ENCODE measurements at places on chromosomes 5 and 9.

DNA sequence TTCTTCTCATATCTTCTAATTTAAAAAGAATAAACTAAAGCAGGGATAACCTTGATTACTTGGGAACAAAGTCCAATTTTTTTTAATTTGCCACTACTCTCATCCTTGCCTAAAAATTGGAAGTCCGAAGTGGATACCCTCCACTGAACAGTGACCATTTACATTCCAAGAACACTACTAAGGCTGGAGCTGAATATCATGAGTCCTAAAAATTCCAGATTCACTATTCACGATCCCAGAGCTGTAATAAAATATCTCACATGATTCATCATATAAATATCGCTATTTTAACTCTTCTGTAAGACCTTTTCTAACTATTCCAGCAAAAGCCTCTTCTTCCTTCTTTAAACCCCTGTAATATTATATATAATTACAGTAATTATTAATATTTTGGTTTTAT, 57.4 kb downstream of the ATPSCKMT start:
- H3K36me3 ChIP-seq, result no peaks in the 10 kb centered on the region
- peak overlapping the region; percentile 72 for H3K27ac ChIP-seq
- peaks cover 6% of the 10 kb centered on the region for H3K4me1 ChIP-seq
- H3K4me3 ChIP-seq, result no peak overlapping the region

- no peaks in the 10 kb centered on the region for H3K27me3 ChIP-seq
- DNase-seq, result no peak
- H3K27ac ChIP-seq, result no peak overlapping the region
Observed at GRCh38 chr9:22033012-22033630, 24.0 kb upstream of the CDKN2B start.

- H3K4me1 ChIP-seq, result no peaks in the 10 kb centered on the region
- DNase-seq, result no peak
- H3K27ac ChIP-seq, result no peak overlapping the region
- H3K27me3 ChIP-seq, result no peaks in the 10 kb centered on the region
- H3K36me3 ChIP-seq, result peaks cover 7% of the 10 kb centered on the region
Observed at GRCh38 chr5:73564018-73564417, 1.4 kb downstream of the ANKRA2 start.

DNA sequence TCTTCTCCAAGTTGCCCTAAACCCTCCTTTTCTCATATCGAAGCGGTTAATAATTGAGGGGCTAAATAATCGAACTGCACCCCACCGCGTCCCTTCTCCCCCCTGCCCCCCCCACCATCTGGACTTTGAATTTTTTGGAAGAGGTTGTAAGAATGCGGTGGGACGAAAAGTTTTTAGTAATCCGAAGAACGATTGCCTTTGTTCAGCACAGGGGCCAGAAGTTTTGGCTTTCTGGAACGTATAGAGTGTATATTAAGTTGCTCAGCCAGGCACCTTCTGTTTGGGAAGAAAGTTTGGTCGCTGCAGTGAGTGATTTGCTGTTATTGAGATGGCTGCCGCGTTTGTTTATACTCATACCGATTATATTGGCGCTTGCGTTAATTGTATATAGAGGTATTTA, 518 bp downstream of the ERBIN start:
- H3K27ac ChIP-seq, result peak overlapping the region; percentile 100
- peaks cover 4% of the 10 kb centered on the region for H3K36me3 ChIP-seq
- no peaks in the 10 kb centered on the region for H3K27me3 ChIP-seq
- H3K4me3 ChIP-seq, result peak overlapping the region; percentile 75

DNA sequence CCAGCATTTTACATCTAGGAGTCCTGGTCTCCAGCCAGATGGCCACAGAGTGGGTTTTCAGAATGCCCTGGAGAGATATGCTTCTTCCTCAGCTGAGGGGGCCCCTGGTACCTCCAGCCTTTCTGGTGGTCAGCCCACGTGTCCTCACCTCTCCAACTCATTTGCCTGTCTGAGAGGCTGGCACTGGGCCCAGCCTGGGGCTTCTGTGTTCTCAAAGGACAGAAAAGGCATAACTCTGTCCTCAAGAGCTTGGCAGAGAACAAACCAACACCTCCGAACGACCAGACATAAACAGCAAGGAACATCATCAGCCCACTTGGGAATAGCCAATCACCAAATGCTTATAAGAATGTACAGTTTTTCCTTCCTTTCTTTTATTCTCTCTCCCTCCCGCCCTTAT, 17.1 kb downstream of the ENG start:
- peaks cover 13% of the 10 kb centered on the region for H3K36me3 ChIP-seq
- no peak overlapping the region for H3K4me3 ChIP-seq
- H3K27me3 ChIP-seq, result no peaks in the 10 kb centered on the region
- H3K4me1 ChIP-seq, result peaks cover 36% of the 10 kb centered on the region
- DNase-seq, result no peak

GRCh38 chr5:56313004-56313531, 79.9 kb upstream of the ANKRD55 start:
- no peaks in the 10 kb centered on the region for H3K36me3 ChIP-seq
- H3K27me3 ChIP-seq, result no peaks in the 10 kb centered on the region
- H3K4me3 ChIP-seq, result no peak overlapping the region
- H3K4me1 ChIP-seq, result peaks cover 8% of the 10 kb centered on the region

- no peak overlapping the region for H3K27ac ChIP-seq
- H3K36me3 ChIP-seq, result 0 out of 2 replicates have a peak, but pooled peaks cover 2% of the 10 kb centered on the region
- H3K4me1 ChIP-seq, result peaks cover 2% of the 10 kb centered on the region
- DNase-seq, result no peak
Observed at GRCh38 chr5:90390928-90391327, 18.6 kb downstream of the CETN3 start.

DNA sequence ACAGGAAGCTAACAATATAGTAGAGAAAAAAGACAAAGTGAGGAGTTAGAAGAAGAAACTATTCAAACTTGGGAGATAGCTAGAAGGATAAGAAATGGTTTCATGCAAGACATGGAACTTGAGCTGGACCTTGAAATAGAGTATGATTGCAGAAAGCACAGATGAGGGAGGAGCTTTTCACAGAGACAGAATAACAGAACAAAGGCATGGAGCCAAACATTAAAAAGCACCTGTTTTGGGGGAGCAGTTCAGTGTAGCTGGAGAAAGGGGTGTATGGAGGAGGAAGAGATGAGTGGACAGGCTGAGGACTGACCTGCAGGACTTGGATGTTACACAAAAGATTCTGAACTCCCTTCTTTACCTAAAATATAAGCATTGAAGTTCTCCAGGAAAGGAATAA, 25.2 kb downstream of the DTWD2 start:
- H3K27ac ChIP-seq, result no peak overlapping the region
- no peaks in the 10 kb centered on the region for H3K36me3 ChIP-seq
- H3K4me3 ChIP-seq, result no peak overlapping the region
- H3K4me1 ChIP-seq, result no peaks in the 10 kb centered on the region

DNA sequence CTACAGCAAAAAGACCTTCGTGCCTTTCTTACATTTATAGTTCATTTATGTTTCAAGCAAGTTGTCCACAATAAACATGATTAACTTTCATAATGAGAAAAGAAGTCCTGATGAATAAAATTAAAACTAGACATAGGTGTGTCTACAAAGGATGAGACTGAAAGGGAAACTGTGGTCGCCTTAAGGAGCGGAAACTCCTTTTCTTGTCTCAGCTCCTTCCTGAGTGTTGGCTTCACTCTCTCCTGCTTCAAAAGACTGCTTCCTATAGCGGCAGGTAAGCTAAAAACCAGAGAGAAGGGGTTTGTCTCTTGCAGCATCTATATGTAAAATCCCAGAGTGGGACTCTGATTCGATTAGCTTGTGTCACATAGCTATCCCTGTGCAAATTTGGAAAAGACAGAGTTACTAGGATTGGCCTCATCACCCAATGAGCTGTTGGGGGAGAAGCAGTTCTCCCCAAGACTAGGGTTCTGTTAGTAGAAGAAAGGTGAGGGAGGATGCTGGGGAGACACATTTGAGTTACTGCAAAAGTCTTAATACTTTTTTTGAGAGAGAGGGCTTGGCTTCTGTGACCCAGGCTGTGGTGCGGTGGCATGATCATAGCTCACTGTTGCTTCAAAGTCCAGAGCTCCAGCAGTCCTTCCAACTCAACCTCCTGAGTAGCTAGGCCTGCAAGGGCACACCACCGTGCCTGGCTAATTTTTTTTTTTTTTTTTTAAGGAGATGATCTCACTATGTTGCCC, 16.8 kb upstream of the CTSL start:
- no peak overlapping the region for H3K4me3 ChIP-seq
- no peak for DNase-seq
- H3K27ac ChIP-seq, result no peak overlapping the region

GRCh38 chr5:176711883-176712282, 64.6 kb downstream of the TSPAN17 start:
- H3K4me1 ChIP-seq, result no peaks in the 10 kb centered on the region
- no peak overlapping the region for H3K4me3 ChIP-seq
- DNase-seq, result no peak
- no peaks in the 10 kb centered on the region for H3K36me3 ChIP-seq

DNA sequence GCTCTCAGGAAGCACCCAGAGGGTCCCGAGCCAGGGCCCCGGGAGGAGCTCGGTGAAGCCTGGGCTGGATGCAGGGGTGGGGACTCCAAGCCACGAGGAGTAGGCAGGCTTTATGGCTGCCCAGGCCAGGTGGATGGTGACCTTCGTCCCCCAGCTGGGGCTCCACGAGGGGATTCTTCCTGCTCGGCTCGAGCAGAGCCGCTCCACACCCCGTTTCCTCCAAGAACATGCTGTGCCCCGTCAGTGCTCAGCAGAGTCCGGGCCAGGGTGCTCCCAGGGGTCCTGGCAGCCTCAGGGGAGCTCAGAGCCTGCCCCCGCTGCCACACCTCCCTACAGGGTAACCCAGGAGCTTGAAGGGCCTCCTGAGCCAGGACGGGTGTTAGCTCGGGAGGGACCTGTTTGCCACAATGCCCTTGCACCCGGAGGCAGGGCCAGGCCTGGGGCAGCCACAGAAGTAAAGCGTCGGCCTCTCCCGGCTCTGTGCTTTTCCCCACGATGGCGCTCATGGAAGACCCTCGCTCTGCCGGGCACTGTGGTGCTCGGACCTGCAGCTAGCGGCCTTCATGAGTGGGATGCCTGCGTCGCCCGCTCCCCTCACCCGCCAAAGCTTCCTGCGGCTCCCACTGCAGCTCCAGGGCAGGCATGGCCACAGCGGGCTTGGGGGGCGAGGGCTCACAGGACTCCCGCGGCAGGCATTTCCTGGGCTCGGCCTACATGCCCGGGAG, 86.8 kb downstream of the KCNT1 start:
- H3K4me1 ChIP-seq, result no peaks in the 10 kb centered on the region
- no peak for DNase-seq
- no peaks in the 10 kb centered on the region for H3K36me3 ChIP-seq
- no peak overlapping the region for H3K27ac ChIP-seq
- no peak overlapping the region for H3K4me3 ChIP-seq
- H3K27me3 ChIP-seq, result peaks cover 24% of the 10 kb centered on the region

GRCh38 chr5:22779499-22779898, 73.6 kb downstream of the CDH12 start:
- H3K27ac ChIP-seq, result no peak overlapping the region
- no peaks in the 10 kb centered on the region for H3K27me3 ChIP-seq
- H3K4me1 ChIP-seq, result no peaks in the 10 kb centered on the region
- no peak overlapping the region for H3K4me3 ChIP-seq
- DNase-seq, result no peak
- H3K36me3 ChIP-seq, result no peaks in the 10 kb centered on the region

- DNase-seq, result peak; percentile 69
- peaks cover 3% of the 10 kb centered on the region for H3K4me1 ChIP-seq
- no peak overlapping the region for H3K27ac ChIP-seq
Observed at GRCh38 chr9:22160221-22160620, 151.1 kb upstream of the CDKN2B start.

GRCh38 chr9:93451849-93452709, 594 bp downstream of the FAM120A start:
- no peaks in the 10 kb centered on the region for H3K4me1 ChIP-seq
- no peaks in the 10 kb centered on the region for H3K27me3 ChIP-seq
- H3K36me3 ChIP-seq, result peaks cover 11% of the 10 kb centered on the region
- peak overlapping the region; percentile 75 for H3K4me3 ChIP-seq

DNA sequence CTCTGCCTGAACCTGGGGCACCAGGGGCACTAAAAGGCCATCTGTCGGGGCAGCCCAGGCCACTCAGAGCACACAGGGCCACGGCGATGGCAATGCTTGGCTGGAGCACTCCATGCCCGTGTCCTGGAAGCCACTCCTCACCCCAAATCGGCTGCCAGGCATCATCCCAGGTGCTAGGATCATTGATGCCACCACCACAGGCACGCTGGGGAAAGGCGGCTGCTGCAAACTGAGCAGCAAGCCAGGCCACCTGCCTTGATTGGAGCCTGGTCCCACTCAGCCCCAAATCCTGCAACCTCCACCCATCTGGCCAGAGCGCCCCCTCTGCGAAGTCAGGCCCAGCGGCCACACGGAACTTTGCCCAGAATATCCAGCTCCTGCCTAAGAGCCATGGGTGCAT, 67.8 kb downstream of the DEPDC1B start:
- no peak overlapping the region for H3K27ac ChIP-seq
- peaks cover 6% of the 10 kb centered on the region for H3K4me1 ChIP-seq
- H3K36me3 ChIP-seq, result no peaks in the 10 kb centered on the region
- no peak overlapping the region for H3K4me3 ChIP-seq
